ENCODE measurements at places on chromosomes 5 and 9. TPM values are rescaled to one million over a fixed set of nuclear protein-coding genes. Genes with fewer than 3 reads are reported as not detected.

JAKMIP2 gene
- 1.5 TPM for total RNA-seq

GRCh38 chr9:90737742-90738141 lies 63.9 kb upstream of the SYK start:
- H3K4me3 ChIP-seq: no peak overlapping the region
- no peaks in the 10 kb centered on the region for H3K4me1 ChIP-seq
- DNase-seq: no peak
- H3K27ac ChIP-seq: no peak overlapping the region
- no peaks in the 10 kb centered on the region for H3K27me3 ChIP-seq

DNA sequence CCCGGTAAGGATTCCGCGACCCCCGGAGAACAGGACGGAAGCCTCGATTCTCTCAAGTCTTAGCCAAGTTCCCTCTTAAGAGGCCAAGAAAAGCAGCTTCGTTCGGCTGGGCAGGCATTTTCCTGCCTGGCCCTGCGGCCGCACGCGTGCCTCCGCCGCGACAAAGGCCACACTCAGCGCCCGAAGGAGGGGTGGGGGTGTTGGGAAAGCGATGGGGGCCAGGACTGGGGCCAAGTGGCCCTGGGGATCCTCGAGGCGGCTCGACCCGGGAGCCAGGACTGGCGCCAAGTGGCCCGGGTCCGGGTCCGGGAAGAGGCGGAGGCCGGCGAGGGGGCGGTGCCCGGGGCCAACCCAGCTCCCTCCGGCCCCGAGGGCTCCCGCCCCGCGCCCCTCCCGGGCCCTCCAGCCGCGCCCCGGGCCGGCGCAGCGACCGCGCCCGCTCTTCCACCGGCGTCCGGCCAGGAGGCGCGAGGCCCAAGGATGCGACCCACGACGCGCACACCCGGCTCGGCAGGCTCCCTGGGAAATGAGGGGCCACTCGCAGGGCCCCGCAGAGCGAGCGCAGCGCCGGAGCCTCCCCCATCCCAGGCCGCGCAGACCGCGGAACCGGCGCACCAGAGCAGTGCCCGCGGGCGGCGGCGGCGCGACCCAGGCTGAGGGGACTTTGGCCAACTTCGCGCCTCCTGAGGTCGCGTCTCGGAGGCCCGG lies 756 bp downstream of the VAV2 start:
- H3K4me3 ChIP-seq: peak overlapping the region; percentile 96
- no peaks in the 10 kb centered on the region for H3K36me3 ChIP-seq
- H3K27me3 ChIP-seq: no peaks in the 10 kb centered on the region
- peaks cover 15% of the 10 kb centered on the region for H3K4me1 ChIP-seq

GRCh38 chr9:136051837-136052471 lies 43.1 kb downstream of the NACC2 start:
- no peaks in the 10 kb centered on the region for H3K27me3 ChIP-seq
- H3K4me1 ChIP-seq: no peaks in the 10 kb centered on the region
- H3K27ac ChIP-seq: no peak overlapping the region
- no peaks in the 10 kb centered on the region for H3K36me3 ChIP-seq
- no peak overlapping the region for H3K4me3 ChIP-seq
- DNase-seq: no peak

DNA sequence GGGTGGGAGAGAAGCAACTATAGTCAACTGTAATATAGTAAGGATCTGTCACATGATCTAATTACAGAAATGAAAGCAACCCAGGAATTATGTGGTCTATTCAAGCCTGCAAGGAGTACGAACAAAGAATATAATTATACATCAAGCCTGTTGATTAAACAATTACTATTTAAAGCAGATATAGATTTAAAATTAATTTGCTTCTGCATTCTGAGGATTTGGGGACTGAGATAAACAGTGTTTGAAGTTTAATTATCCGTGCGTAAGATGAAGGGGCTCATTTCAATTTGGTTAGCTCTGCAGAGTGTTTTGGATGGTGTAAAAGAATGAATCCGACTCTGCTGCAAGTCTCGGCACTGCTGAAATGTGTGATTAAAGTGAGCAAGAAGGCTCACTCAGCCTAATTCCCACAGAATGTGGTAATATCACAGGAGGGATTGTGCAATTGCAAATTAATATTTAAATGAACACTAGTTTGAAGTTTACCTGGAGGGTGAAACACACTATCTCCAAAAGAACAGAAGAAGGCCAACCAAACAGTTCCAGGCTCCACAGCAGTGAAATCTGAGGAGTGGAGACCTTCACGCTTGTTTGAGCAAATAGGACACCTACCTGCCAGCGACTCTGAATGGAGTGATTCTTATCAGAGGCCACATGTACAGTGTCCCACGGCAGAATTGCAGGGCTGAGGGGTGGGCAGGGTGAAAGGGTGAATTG lies 420.6 kb upstream of the SLC30A5 start:
- no peak for DNase-seq
- no peaks in the 10 kb centered on the region for H3K4me1 ChIP-seq
- no peaks in the 10 kb centered on the region for H3K36me3 ChIP-seq
- H3K4me3 ChIP-seq: no peak overlapping the region

DNA sequence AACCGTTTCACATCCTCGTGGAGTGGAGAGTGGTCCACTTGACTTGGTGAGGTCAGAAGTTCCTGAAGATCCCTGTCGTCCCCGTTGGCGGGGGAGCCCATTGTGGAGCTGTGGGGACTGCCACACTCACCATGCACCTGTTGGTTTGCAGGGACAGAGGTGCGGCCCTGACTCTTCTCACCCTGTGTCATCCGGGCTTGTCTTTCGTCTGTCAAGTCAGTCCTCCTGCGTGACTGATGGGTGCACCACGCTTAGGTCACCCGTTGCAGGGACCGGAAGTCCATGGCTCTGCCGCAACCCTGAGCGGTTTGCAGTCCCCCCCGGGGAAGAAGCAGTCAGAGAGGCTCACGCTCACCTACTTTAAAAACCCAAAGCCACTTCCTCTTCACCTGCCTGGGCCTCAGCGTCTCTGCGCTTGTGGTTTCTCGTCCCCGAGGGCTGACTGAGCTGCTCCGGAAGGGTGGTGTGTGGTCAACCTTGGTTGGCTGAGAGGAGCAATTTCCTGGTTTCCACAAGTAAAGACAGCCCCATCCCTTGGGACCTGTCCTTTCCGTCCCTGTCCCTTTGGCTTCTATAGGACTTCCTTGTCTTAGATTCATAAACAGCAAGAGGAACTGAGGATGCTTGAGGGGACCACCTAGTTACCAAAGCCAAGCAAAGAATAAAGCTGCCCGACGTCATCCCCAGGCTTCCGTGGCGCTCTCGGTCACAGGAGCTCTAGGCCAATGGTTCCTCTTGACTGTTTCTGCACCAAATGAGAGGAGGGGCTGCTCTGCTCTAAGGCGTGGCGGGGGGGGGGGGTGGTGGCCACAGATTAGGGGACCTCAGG lies 53.2 kb downstream of the USP20 start:
- peak; percentile 100 for DNase-seq
- H3K4me3 ChIP-seq: peak overlapping the region; percentile 74
- H3K4me1 ChIP-seq: peaks cover 88% of the 10 kb centered on the region
- peaks cover 20% of the 10 kb centered on the region for H3K36me3 ChIP-seq
- H3K27me3 ChIP-seq: no peaks in the 10 kb centered on the region

KIF24 gene
- total RNA-seq: 5.3 TPM

GRCh38 chr9:34158362-34158869 lies 20.4 kb upstream of the UBAP1 start:
- no peak overlapping the region for H3K4me3 ChIP-seq
- no peak overlapping the region for H3K27ac ChIP-seq
- DNase-seq: no peak
- H3K27me3 ChIP-seq: no peaks in the 10 kb centered on the region

DNA sequence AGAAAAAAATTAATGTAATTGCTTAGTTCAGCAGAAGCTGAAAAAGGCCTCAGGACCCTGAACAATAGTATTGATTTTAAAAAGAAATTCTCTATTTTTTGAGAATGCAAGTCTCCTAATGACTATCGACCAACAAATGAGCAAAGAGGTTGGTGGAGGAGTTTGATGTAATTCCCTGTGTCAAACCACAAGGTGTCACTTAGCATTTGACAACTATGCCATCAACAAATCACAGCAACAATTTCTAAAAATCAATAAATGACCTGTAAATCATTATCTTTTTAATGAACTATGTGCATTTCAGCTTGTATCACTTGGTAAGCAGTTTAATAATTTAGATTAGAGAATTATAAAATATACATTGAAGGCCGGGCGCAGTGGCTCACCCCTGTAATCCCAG lies 133.7 kb downstream of the PRELID2 start:
- DNase-seq: no peak
- no peak overlapping the region for H3K4me3 ChIP-seq
- H3K4me1 ChIP-seq: no peaks in the 10 kb centered on the region
- no peaks in the 10 kb centered on the region for H3K36me3 ChIP-seq
- no peak overlapping the region for H3K27ac ChIP-seq
- H3K27me3 ChIP-seq: no peaks in the 10 kb centered on the region

DMGDH gene
- total RNA-seq: not detected

KIF4B gene
- 0.05 TPM for total RNA-seq

- no peaks in the 10 kb centered on the region for H3K36me3 ChIP-seq
- no peak overlapping the region for H3K27ac ChIP-seq
- no peaks in the 10 kb centered on the region for H3K4me1 ChIP-seq
- DNase-seq: no peak
- H3K4me3 ChIP-seq: no peak overlapping the region
Measured at GRCh38 chr9:29659014-29659413, 2085.7 kb upstream of the C9orf72 start.
